ENCODE measurements at places on chromosomes 1 and 21. TPM values are rescaled to one million over a fixed set of nuclear protein-coding genes. Genes with fewer than 3 reads are reported as not detected.

The KIAA1614 gene
- not detected for total RNA-seq

The PTGER3 gene
- total RNA-seq: not detected

The CHRNB2 gene
- total RNA-seq: not detected

The SLC16A4 gene
- 0.19 TPM for total RNA-seq

The IGSF9 gene
- total RNA-seq: not detected

The ANGPTL1 gene
- total RNA-seq: not detected

The MECR gene
- 37.2 TPM for total RNA-seq

The WNT4 gene
- total RNA-seq: not detected

The LCE3E gene
- not detected for total RNA-seq

The HEYL gene
- 0.19 TPM for total RNA-seq

The FAM167B gene
- total RNA-seq: 0.68 TPM

The IRF6 gene
- total RNA-seq: 0.07 TPM

The SEC16B gene
- total RNA-seq: not detected

The CD34 gene
- not detected for total RNA-seq

The TRIM67 gene
- total RNA-seq: not detected

GRCh38 chr1:98045767-98046641, 125.2 kb upstream of the DPYD start:
- DNase-seq: peak; percentile 31

GRCh38 chr1:181497870-181498269, 14.6 kb downstream of the CACNA1E start:
- no peak for DNase-seq

DNA sequence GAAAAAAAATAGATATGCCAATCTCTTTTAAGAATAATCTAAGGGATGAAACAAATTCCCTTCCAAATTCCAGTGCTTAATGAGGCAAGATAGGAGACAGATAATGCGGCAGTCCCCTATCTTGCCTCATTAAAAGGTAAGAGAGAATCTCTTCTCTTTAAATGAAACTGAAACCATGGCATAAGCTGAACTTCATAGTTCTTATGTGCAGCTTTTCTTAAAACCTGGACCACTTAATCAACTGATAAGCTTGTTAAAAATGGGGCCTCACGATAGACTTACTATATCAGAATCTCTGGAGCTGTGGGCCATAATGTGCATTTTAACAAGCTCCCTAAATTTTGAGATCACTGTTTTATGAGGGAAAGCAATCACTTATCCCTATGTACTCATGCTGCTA, 79.2 kb downstream of the NIBAN1 start:
- no peak for DNase-seq

GRCh38 chr1:208644401-208645160, 400.4 kb upstream of the PLXNA2 start:
- no peak for DNase-seq

GRCh38 chr1:174291059-174291458, 131.7 kb downstream of the RABGAP1L start:
- no peak for DNase-seq

DNA sequence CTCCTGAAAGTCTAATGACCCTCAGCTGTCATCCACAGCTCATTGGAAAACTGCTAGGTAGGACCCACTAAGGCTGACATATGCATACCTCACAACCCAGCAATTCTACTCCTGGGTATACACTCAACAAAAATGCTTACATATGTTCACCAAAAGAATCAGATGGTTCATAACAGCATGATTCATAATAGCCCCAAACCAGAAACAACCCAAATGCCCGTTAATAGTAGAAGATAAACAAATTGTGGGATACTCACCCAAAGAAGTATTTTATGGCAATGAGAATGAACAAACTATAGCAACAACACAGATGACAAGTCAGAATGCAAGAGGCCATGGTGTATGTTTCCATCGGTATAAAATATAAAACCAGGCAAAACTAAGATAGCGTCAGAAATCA, 124.6 kb downstream of the HLCS start:
- no peak for DNase-seq

- DNase-seq: no peak
Observed at GRCh38 chr1:95752515-95753381, 518.7 kb downstream of the RWDD3 start.

- no peak for DNase-seq
Observed at GRCh38 chr1:193120604-193121166, 1.1 kb upstream of the CDC73 start.

GRCh38 chr1:197951617-197952175, 34.5 kb downstream of the LHX9 start:
- DNase-seq: no peak

GRCh38 chr1:71428029-71428428, 347.2 kb upstream of the ZRANB2 start:
- DNase-seq: no peak

DNA sequence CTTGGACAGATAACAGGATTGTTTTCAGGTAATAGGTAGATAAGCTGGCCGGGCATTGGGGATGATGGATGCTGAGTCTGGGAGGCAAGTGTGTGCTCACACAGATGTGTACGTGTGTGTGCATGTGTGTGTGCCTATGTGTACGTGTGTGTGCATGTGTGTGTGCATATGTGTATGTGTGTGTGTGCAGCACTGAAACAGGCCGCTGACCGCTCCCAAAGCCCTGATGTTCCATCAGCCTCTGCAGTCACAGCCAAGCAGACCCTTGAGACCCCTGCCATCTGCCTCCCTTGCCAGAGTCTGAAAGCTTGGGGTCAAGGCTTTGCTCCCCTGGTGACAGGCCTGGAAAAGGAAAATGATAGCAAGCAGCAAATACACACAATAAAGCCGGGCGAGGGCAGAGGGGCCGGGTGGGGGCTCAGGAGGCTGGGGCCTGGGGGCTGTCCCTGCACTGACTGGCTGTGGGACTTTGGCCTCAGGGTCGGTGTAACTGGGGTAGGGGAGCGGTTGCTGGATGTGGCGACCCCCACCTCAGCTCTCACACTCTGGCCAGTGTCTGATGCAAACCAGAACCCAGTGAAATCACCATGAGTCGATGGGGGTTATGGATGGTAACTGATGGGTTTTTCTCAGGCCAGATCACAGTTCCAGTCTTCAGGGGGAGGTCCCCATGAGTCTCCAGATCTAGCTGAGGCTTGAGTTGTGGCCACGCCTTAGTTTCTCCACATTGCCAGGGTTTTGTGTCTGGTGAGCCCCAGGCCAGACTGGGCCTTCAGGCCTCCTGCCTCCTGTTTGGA, 9.2 kb upstream of the TNFRSF8 start:
- DNase-seq: peak; percentile 59

DNA sequence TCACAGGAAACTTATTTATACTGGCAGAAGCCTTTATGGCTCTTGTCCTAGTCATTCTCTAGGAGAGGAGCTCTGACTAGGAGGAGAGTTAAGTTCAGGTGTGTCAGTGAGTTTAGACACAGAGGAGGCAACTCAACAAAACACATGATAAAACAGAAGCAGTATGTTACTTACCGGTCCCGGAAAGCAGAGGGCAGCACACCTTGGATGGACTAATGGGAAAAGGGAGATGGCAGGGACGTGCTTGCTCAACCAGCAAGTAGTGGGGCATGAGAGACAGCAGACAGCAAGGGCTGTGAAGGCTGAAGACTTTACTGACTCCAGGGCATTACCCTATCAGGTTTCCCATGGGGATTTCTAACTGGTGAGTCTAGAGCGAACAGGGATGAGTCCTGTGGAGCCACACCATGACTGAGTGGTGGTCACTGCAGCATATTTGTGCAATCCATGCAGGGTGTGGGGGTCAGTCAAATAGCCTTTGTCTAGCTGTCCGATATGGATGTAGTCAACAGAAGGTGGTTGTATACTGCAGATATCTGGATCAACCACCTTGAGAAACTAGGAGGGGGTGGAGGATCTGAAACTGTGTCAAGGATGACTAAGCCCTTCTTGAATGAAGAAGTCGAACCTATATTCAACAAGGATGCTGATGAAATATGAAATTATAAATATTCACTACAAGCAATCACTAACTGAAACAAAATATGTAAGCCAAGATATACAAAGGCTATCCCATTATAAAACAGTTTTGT, 596.3 kb upstream of the CHRM3 start:
- DNase-seq: no peak

DNA sequence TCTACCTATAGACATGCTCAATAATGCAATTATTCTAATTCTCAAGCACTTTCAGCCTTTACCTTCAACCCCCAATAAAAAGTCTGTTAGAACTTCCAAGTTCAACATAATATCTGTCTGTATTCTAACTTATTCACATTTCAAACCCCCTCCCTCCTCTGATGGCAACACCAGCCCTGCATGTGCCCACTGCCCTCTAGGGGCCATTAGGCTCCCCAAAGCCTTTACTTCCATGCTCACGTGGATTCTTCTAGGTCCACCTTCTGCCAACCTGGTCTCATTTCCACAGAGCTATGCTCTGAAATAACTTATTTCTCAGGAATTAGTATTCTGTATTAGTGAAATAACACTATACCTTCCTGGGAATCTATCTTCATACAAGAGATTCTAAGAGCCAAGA, 22.2 kb upstream of the KPRP start:
- DNase-seq: no peak

GRCh38 chr1:223411710-223412109, 18.5 kb downstream of the CCDC185 start:
- no peak for DNase-seq

- DNase-seq: no peak
Observed at GRCh38 chr1:38953433-38953860, 11.8 kb upstream of the RHBDL2 start.

GRCh38 chr1:32622806-32623681, 27.3 kb downstream of the ZBTB8OS start:
- DNase-seq: peak; percentile 32

- DNase-seq: peak; percentile 68
Observed at GRCh38 chr1:15952317-15953258, 23.3 kb downstream of the ZBTB17 start.

GRCh38 chr1:3530926-3531818, 76.7 kb downstream of the ARHGEF16 start:
- peak; percentile 90 for DNase-seq

DNA sequence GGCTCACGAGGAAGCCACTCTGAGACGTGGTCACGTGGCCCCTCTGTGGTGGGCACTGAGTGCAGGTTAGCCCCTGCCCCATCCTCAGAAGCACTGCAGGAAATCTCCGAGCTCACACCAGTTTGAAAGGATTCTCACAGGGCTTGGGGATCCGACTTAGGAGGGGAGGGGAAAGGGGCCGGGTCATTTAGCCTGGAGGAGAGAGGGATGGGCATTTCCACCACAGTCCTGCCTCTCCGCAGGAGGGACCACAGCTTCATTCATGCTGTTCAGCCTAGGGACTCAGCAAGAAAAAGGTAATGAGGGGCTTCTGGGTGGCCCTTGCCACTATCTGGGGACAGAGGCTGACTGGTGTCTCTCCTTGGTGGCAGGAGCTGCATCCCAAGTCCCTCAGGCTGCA, 126.5 kb downstream of the NPHP4 start:
- DNase-seq: no peak

DNA sequence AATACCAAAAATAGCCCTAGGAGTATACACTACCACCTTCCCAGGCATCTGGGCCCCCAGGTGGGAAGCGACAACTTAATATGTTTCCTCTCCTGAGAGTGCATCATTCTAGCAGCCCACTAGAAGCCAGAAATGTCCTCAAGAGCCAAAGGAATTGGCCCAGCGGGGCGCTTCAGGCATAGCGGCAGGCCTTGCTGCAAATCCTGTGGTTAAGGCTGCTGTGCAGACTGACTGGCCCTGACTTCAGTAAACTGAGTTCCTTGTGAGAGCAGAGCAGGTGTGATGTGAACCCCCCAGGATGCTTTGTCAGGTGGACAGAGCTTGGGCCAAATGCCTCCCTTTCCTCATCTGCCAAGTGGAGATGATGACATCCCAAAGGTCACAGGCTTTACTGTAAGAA, 29.7 kb upstream of the LDLRAP1 start:
- no peak for DNase-seq

DNA sequence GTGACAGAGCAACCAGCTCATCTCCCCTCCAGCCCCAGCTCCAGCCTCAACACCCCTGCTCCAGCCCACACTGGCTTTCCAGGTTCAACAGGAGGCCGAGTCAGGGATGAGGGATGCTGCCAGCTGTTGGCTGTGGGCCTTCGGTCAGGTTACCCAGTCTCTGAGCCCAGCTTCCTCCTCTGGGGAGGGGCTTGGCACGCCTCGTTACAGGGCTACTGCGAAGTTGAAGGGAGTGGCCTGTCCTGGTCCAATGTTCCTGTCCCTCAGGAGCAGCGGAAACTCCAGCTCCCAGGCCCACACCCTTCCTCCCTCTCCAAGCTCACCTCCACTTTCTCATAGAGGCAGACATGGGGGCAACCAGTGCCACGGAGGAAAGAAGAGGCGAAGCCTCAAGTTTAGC, 15.1 kb upstream of the TAS1R2 start:
- no peak for DNase-seq

GRCh38 chr1:5747426-5748285, 244.6 kb downstream of the NPHP4 start:
- DNase-seq: no peak
